ENCODE measurements at places on chromosomes 3 and 15.

DNA sequence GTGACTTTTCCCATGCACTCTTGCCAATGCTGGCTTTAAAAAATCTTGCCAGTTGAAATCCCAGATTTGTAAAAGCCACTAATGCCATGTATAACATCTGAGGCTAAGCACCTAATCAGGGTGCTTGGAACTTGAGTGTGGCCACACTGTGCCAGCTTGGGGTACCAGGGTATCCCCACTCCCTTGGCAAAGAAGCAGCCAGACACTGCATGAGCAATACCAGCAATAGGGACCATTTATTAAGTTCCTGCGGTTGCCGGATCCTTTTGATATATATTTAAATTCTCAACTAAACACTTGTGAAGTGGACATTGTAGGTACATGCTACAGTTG lies 2.2 kb upstream of the RHCG start:
- DNase-seq, result no peak

DNA sequence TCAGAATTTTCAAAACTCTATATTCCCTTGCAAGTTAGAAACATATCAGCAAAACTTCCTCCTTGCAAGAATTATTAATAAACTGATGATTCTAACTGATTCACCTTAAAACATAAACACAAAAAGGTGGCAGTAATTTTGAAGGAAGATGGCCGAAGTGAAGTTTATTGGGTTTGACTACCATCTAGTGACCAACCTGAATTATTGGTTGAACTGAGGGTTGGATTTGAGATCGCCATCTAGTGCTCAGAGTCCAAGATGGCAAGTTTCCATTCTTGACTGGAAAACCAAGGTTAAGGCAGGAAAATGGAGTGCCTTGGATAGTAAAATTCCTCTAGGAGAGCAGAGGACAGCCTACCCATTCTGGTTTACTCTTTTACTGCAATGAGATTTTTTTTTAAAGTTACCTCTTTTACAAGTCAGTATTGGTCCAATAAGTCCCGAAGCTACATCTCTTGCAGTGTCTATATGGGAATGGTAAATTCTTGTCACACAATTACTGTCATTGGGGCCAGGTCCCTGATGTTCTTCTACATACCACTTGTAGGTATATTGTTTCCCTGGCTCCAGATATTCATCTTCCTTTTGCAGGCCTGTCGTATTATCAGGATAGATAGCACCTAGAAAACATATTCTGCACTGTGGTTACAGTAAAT lies 51.6 kb upstream of the CP start:
- DNase-seq, result no peak

DNA sequence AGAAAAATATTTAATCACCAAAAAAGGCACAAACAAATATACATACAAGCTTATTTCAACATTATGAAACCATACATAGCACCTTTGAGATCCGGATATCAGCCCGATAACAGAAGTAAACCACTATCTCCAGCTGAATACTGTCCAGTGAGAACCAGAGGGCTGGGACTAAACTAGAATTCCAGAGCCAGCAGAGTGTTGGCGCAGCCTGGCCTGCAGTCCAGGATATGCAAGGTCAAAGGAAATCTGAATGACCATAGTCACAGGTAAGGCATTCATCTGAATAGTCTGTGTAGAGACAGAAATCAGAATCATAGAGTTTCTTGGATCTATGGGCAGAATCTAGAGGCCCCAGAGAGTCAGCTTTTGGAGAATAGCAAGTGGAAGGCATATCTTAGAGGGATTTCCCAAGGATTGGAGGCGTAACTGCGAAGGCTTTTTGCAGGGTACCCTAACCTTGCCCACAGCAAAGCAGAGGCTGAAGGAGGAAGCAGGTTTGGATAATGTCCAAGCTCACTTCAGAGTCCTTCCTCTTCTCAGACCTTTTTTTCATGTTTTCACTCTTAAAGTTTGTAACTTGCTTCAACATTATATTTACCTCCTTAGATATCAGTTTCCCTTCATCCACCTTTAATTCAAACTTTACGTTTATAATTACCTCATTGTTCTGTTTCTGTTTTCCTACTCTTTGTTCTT lies 32.5 kb upstream of the TP63 start:
- DNase-seq, result no peak

DNA sequence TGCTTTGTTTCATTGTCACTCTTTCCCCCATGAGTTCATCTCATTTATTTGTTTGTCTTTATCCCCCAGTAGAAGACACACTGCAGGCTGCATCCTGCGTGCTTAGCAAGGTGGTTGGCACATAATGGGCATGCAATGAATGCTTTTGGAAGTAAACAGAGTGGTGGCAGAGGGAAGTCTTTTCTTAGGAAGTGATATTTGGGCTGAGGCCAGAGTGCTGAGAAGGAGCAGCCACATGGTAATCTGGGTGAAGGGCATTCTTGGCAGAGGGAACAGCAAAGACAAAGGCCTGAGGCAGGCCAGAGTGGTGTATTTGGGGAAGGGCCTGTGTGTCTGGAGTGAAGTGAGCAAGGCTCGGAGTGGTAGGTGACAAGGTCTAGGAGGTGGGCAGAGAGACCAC lies 17.7 kb upstream of the ADAMTS7 start:
- DNase-seq, result no peak

GRCh38 chr3:173221010-173221409 lies 80.0 kb upstream of the SPATA16 start:
- DNase-seq, result no peak

DNA sequence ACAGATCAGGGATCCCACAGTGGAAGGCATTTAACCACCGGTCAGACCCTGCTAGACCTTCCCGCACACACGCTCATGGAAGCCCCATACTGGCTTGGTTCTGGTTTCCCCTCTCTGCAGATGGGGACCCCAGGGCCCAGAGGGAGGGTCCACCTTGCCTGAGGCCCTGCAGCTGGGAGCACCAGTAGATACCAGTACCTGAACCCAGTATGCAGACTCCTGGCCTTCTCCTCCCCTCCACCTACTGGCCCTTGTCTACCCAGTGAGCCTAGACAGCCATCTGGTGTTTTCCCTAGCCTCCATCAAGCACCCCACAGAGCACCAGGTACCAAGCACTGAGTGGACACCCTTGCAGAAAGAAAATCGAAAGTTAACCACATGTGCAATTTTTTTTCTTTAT lies 65.1 kb downstream of the MEGF11 start:
- DNase-seq, result no peak

- no peak for DNase-seq
These were observed 5.0 kb downstream of the ZBED2 start for GRCh38 chr3:111590143-111590491.

DNA sequence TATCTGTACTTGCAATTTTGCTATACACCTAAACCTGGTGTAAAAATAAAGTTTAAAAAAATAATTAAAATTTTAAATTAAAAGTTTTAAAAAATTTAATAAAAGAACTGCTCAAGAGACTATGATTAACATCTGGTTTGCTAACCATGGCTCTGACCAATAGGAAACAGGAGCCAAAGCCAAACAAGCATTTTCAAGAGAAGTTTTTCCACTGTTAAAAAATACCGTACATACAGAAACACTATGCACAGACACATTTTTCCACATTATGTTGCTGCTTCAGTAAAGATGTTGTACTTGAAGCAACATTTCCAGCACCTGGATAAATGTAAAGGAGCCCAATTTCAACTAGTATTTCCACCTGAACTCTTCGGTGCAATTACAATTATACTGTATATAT lies 543.9 kb upstream of the NAALADL2 start:
- DNase-seq, result no peak

DNA sequence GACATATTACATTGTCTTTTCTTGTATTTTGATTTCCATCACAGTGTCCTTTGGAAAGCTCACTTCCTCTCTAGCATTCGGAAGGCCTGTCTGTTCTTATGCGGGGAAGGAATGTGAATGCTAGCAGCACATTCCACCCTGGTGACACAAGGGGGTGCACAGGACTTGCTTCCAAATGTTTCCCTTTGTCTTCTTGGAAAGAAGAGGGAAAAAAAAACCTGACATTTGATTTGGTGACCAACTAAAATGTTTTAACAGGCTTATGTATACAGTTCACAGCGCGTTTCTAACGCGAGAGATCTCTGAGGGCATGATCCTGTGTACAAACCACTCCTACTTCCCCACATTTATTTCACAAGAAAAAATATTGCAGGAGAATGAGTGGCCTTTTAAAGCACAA lies 107.6 kb upstream of the FXR1 start:
- no peak for DNase-seq

DNA sequence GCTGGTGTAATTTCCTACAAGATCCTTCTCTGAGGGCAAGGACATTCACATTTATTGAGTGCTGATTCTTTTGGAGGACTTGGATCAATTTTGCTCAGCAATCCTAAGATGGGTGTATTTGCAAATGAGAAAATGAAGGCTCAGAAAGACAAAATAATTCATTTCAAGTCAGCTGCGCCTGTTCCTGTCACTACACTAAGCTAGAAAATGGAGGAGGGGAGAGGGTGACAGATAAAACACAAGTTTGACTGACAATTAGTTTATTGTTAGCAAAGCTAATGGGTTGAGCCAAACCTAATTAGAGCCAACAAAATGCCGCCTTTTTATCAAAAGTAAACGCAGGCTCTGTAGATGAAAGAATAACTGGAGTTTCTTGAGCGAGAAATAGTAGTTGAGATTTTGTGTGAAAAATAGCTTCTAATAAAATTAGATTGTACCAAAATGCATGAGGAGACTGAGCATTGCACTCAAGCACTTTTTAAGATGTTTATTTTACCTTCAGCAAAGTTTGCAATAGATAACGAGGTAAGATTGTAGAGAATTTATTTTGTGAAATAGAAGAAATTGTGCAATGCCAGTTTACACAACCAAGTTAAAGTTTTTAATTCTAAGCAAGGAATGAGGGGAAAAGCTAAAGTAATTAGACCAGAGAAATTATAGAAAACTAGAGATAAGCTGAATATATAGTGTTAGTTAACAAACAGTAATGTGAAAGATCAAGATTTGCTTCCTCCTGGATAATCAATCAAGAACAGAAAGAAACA lies 39.6 kb upstream of the SECISBP2L start:
- no peak for DNase-seq

GRCh38 chr15:98791046-98791701 lies 142.8 kb downstream of the IGF1R start:
- no peak for DNase-seq

DNA sequence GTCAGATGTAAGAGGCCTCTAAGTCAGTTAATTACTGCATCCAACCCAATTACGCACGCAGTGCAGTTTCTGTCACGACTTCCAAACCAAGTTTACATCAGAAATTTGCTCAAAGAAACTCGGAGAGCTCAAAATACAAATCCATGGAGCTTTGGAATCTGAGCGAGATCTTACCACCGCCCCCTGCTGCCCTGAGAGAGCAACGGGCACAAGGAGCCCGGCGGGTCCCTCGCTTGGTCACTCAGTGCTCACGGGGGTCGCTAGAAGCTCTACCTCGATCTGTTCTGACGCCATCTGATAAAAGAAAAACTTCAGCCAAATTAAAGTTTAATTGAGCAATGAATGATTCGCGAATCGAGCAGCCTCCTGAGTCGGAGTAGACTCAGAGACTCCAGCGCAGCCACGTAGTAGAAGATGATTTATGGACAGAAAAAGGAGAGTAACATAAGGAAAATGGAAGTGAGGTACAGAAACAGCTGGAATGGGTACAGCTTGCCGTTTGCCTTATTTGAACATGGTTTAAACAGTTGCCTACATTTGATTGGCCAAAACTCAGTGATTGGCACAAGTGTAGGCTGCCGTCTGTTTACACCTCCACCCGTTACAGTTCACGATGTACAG lies 232.7 kb upstream of the ATP10A start:
- no peak for DNase-seq

DNA sequence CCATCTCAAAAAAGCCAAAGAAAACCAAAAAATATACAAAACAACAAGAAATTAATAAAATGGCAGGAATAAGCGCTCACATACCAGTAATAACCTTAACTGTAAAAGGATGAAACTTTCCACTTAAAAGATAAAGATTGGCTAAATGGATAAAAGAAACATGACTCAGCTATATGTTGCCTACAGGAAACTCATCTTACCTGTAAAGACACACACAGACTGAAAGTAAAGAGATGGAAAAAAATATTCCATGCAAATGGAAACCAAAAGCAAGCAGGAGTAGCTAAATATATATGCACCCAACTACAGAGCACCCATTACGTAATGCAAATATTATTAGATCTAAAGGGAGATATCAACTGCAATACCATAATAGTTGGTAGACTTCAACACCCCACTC lies 49.7 kb downstream of the ADAM10 start:
- no peak for DNase-seq

- no peak for DNase-seq
These were observed 116.2 kb upstream of the RASGRP1 start for GRCh38 chr15:38680775-38681174.

DNA sequence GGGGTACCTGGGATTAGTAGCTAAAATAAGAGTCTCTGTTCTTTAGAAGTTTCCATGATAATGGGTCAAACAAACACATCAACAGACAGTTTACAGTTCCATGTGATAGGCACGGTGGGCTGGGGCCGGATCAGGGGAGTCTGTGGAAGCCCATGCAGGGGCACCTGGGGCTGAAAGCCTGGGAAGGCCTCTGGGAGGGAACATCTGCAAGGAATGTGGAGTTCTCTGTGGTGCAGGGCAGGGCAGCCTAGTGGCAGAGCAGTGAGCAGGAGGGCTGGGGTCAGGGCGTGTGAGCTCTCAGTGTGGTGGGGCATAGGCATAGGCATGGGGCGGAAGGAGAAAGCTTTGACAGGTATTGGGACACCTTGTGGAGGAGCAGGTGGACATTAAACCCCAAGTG lies 207.7 kb upstream of the TRIM42 start:
- no peak for DNase-seq

GRCh38 chr3:172202797-172203196 lies 163.4 kb downstream of the FNDC3B start:
- no peak for DNase-seq

- no peak for DNase-seq
These were observed 123.4 kb upstream of the PRR20G start for GRCh38 chr3:127411083-127411727.

All from stimulated activated CD4-positive, alpha-beta T cell treated with anti-CD3 and anti-CD28 coated beads, Interleukin-15, amount 100 ng/mL, for 1 hour (primary cell).